ENCODE measurements at places on chromosomes 11 and 22. TPM values are rescaled to one million over a fixed set of nuclear protein-coding genes. Genes with fewer than 3 reads are reported as not detected.

Gene PIWIL4
- total RNA-seq, result 12.3 TPM

Gene OR8B4
- not detected for total RNA-seq

Gene EFCAB6
- 0.35 TPM for total RNA-seq

Gene CHCHD10
- total RNA-seq, result 112 TPM

Gene GNAZ
- 0.35 TPM for total RNA-seq
